ENCODE measurements at places on chromosomes 5 and 9.

GRCh38 chr9:113143432-113144227, 7.2 kb upstream of the SLC31A2 start:
- no peak for DNase-seq

DNA sequence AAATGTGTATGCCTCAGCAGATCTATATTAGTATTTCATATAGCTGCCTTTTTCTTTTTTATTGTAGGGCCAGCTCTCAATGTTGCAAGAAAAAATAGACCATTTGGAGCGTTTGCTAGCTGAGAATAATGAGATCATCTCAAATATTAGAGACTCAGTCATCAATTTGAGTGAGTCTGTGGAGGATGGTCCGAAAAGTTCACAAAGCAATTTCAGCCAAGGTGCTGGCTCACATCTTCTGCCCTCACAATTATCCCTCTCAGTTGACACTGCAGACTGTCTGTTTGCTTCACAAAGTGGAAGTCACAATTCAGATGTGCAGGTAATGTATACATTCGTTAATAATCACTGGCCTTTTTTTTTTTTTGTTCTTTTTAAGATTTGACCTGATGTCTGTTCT, 23.7 kb downstream of the MAN2A1 start:
- DNase-seq, result no peak

DNA sequence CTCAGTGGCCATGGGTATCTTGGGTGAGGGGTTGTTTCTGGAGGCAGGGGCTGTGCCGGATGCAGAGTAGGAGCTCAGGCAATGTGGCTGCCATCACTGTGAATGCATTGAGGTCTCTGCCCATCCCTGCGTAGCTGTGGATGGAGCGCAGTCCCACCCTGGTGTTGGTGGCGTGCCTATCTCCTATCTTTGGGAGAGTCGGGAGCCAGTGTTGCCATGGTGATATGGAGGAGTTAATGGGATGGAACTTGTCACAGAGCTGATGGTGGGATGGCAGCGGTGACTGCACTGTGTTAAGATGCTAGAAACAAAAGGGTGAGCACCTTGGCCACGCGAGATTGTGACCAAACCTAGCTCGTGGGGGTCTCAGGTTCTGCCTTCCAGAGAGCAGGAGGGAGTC, 197.3 kb downstream of the MELK start:
- DNase-seq, result no peak

GRCh38 chr9:86116425-86116824, 17.1 kb upstream of the GOLM1 start:
- DNase-seq, result no peak

- no peak for DNase-seq
Observed at GRCh38 chr9:100027543-100027942, 71.3 kb downstream of the ERP44 start.

DNA sequence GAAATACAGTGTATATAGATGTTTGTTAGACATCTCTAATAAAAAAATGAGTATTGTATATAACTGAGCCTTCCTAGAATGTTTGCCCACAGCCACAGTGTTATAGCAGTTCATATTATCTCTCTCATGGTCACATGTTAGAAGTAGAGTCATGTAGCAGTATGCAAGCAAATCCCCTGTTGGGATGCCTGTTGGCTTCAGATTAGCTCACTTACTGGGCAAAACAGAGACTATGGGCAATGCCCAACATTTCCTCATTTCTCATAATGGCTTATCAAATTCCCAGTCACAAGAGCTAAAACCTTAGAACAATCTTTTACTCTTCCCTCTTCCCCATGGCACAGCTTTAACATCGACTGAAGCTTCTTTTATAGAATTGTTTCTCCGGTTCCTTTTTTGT, 27.0 kb upstream of the PDCD1LG2 start:
- DNase-seq, result no peak

DNA sequence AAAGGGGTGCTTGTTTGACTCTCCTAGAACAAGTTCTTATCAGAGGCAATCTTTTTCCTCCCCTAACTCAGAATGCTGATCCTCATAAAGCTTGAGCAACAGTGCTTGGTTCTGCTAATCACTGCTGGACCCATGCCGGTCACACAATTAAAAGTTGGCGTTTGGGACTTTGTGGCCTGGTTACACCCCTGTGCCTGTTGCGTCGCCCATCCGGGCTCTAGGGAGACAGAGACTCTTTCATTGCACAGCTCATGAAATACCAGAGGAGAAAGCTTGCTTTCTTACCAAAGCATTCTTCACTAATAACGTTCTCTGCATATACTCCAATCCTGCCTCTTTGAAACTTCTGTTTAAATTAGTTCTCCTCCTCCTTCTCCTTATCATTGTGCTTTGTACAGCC, 301.1 kb downstream of the NR3C1 start:
- DNase-seq, result no peak

- no peak for DNase-seq
Observed at GRCh38 chr5:129771058-129771838, 23.4 kb downstream of the MINAR2 start.

DNA sequence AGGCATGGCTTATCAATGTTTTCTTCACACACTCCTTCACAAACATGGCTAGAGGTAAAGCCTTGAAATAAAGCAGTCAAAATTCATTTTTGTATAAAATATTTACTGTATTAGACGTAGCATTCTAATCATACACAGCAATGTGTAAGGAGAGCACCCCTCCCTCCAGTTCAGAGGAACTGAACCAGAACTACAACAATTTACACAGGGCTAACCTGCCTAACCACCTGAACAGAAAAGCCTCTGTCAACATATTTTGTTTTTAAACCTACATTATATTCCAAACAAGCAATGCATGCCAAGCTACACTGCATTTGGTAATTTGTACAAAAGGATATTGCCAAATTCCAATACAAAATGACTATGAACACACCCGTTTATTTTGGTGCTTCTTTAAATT, 41.6 kb downstream of the MLLT3 start:
- no peak for DNase-seq

DNA sequence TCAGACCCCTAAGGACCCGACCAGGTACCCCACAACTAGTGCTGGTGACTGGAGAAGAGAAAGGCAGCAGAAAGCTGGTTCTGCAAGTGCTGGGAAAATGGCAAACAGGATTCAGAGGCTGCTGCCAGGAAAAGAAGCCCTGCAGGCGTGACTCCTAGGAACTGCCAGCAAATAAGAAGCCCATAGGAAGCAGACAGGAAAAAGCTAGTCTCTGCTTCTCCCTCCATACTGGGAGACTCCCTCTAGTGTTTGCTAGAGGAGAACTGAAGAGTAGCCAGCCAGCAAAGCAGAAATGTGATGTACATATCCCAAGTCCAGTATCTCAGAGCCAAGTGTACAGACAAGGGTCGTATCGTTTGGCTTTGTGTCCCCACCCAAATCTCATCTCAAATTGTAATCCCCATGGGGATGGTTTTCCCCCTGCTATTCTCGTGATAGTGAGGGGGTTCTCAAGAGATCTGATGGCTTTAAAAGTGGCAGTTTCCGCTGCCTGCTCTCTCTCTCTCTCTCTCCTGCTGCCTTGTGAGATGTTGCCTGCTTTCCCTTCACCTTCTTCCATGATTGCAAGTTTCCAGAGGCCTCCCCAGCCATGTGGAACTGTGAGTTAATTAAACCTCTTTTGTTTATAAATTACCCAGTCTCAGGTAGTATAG, 38.1 kb upstream of the TUSC1 start:
- DNase-seq, result no peak

GRCh38 chr5:881551-881935, 11.1 kb downstream of the BRD9 start:
- no peak for DNase-seq
